GM03348 (cell line): ENCODE measurements at places on chromosomes 7 and 10.

DNA sequence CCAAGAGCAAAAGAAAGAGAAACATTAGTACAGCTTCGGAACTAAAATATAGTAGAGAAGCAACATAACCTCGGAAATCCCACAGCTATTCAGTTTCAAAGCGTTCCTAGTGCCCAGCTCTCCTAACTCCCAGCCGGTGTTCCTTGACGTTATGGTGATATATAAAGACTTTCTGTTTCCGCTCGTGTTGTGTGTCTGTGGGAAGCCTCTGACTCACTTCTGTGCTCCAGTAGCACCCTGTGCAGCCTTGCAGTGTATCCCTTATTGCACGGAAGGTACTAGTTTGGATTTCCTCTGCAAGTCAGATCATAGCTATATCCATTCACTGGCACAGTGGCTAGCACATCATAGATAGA is 535 bp downstream of the ASAH2B start:
- DNase-seq: peak; percentile 30

- peak; percentile 80 for DNase-seq
Observed at GRCh38 chr7:41921453-41921981, 218.6 kb upstream of the INHBA start.

GRCh38 chr7:137003086-137003485 is 134.6 kb downstream of the CHRM2 start:
- DNase-seq: no peak

DNA sequence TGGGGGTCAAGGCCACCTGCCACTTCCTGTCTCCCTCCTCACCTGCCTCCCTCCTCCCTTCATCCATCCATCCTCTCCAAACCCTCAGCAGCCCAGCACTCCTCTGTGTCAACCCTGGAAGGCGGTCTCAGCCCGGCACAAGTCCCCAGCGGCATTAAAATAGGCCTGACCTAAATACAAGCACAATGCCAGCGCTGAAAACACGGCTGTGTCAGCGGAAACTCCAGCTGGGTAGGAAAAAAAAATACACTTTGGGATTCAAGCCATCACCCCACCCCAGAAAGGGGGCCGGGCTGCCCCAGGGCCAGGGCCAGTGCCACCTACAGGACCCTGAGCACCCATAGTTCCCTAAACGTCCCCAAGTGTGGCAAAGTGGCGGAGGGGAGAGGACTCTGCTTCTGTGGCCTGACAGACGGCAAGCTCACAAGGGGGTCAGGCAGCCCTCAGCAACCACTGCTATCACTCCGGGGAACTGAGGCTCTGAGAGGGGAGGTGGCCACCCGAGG is 22.7 kb upstream of the GTF2IRD1 start:
- no peak for DNase-seq

- peak; percentile 45 for DNase-seq
Observed at GRCh38 chr7:156969972-156970420, 20.5 kb downstream of the NOM1 start.

GRCh38 chr10:84159076-84159685 is 14.4 kb upstream of the GPR15LG start:
- no peak for DNase-seq

DNA sequence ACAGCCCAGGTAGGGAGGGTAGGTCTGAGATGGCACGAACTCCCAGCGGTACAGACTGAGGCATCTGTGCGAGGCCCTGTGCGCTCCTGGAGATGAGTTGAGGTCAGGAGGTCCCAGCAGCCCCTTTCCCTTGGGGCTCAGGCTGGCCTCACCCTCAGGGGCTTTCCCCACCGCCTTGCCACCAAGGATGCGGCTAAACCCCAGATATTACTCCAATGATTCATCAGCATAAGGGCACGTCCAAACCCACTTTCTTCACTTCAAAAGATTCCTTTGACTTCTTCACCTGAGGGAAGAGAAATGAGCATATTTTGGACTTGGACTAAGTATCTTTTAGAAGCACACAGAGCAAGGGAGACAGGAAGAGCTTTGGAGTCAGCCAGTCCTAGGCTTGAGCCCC is 20.3 kb downstream of the UROS start:
- no peak for DNase-seq

GRCh38 chr7:47724335-47724982 is 142.5 kb upstream of the TNS3 start:
- DNase-seq: peak; percentile 83

- peak; percentile 43 for DNase-seq
Observed at GRCh38 chr10:60048091-60048501, 141.7 kb upstream of the CCDC6 start.

DNA sequence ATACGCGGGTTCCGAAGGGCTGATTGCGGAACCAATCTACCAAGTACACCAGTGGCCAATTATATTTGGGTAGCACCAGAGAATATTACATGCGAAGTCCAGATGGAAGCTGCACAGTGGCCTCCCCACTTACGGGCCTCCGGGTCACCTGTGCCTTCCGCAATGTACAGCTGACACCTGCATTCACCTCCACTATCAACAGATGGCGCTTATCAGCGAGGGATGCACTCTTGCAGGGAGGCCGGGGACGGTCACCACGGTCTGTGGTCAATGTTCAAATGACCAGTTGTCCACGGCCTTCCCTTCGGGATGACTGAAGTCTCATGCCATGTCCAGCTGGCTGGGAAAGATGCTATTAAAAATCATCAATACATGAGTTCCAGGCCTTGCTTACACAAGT is 47.6 kb downstream of the SLIT1 start:
- no peak for DNase-seq

- peak; percentile 61 for DNase-seq
Observed at GRCh38 chr10:124403548-124403947, 15.2 kb downstream of the OAT start.

- no peak for DNase-seq
Observed at GRCh38 chr10:113006656-113007342, 56.8 kb downstream of the TCF7L2 start.

DNA sequence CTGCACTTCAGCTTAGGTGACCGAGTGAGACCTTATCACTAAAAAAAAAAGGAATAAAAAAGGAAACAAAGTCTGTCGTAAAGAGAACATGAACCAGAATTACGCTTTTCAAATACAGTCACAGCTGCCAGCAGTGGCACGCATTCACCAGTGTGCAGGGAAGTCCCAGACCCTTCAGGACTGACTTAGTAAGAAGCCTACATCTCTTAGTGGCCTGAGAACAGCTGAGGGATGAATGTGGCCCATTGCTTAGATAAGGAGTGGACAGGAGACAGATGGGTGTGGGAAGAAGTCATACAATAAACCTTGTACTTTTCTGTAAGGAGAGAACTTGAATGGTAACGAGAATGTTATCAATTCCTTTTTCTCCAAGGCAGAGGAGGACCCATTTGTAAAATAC is 178.5 kb downstream of the JCAD start:
- no peak for DNase-seq

GRCh38 chr7:80677629-80678028 is 39.2 kb downstream of the CD36 start:
- DNase-seq: no peak

DNA sequence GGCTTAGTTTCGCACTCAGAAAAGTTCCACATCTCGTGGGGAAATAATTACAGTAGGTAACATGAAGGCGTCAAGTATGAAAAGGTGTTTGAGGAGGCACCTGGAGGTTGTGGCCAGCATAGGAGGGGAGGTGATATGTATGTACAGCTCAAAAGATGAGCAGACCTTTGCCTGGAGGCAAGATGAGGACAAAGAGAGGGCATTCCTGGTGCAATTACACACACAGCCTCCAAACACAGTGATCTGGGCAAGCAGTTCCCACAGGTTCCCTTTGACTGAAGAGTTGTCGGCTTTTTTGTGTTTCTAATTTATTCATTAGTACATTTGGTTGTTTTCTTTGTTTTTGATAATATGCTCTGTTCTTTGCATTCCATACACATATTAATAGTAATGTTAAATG is 46.9 kb downstream of the CDK14 start:
- DNase-seq: no peak
